ENCODE measurements at places on chromosomes 7 and 10.

GRCh38 chr7:97149843-97150242 is 32.3 kb downstream of the SDHAF3 start:
- no peak for DNase-seq

GRCh38 chr7:86818903-86819302 is 175.2 kb downstream of the GRM3 start:
- DNase-seq: no peak

GRCh38 chr10:94349327-94349726 is 13.4 kb downstream of the NOC3L start:
- no peak for DNase-seq

GRCh38 chr7:40057292-40057691 is 77.1 kb downstream of the MPLKIP start:
- DNase-seq: no peak

GRCh38 chr10:121352231-121352855 is 245.9 kb downstream of the FGFR2 start:
- no peak for DNase-seq

DNA sequence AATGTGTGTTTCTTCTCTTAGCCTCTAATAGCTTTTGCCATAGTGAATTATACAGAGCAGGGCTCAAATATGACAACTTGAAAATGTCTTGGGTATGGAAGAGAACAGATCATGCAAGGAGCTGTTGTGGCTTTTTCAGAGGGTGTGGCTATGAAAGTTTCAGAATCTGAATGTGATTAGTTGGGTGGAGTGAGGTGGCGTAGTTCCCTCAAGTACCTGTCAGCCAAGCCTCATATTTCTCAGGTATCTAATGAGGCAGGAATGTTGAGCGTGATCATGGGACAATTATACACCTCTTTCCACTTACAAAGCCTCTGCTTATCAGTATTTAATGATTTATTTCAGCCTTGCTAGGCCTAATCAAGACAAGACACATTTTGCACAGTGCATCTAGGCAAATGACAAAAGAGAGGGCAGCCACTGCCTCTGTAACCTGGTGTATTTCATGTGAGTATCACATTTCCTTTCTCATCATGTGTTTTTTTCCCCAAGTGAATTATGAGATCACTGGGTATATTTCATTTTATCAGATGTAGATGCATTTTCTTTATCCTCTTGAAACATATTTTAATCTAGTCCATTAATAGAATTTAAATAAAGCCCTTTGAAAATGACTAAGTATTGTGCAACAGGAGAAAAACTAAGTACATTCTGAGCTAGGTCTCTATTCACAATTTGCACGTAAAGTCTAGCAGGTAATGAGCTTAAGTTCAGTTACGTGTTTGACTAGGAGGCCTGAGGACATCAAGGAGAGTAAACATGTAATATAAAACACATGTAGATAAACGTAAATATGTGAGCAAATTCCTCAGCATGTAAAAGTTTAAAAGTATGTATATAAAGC is 644.4 kb upstream of the IGFBP3 start:
- DNase-seq: no peak

DNA sequence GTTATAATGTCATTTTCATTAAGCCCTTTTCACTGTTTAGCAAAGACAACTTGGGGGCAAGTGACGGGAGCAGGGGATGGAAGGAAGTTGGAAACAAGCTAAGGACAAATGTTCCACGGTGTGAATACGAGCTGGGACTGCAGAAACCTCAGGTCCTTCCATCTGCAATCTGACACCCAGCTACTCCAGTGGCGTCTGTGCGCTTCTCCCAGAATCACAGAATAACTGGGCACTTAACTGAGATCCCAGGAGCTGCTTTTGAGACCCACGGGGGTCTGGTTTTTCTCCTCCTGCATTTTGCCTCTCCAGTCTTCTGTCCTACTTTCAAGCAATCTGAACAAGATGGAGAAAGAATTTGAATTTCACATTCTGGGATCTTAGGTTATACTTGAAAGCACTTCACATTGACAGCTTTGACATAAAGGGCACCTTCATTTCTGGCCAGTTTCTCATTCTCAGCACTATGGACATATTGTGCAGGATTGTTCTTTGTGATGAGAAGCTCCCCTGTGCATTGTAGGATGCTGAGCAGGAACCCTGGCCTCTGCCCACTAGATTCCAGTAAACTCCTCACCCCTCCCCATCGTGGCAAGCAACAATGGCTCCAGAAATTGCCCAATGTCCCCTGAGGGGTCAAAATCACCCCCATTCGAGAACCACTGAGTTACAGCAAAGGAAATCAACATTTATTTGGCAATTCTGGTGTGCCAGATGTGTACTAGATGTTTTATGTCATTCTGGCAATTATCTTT is 194.1 kb downstream of the CACNB2 start:
- no peak for DNase-seq

- no peak for DNase-seq
Measured at GRCh38 chr7:53013925-53014324, 21.5 kb upstream of the POM121L12 start.

- DNase-seq: no peak
Measured at GRCh38 chr7:129604713-129605437, 6.6 kb upstream of the NRF1 start.

DNA sequence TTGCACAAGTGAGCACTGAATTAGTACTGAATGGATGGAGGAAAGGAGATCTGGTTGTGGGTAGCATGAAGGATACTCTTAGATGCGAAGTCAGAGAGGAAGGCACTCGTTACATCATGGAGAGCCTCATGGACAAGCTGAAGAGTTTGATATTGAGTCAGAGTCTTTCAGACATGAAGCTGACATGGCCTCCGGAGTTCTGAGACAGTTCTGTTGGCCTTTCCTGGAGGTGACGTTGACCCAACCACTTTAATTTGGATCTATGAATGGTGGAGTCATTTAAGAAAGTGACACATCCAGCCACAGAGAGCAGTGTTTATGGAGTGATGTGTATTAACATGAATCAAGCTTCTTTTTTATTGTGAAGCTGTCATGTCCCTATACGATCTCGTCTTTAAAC is 286.3 kb upstream of the CDC14C start:
- DNase-seq: no peak

GRCh38 chr7:20141666-20142065 is 75.5 kb downstream of the MACC1 start:
- no peak for DNase-seq

DNA sequence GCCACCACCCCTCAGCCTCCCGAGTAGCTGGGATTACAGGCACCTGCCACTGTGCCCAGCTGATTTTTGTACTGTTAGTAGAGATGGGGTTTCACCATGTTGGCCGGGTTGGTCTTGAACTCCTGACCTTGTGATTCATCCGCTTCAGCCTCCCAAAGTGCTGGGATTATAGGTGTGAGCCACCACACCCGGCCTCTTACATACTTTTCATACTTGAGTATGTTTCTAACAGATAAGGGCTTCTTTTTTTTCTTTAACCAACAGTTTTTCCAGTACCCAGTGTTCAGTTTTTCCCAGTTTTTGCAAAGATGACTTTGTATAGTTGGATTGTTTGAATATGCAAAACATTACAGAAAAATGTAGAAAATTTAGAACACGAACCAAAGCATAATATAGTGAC is 7.7 kb downstream of the EIF4H start:
- no peak for DNase-seq

- DNase-seq: no peak
Measured at GRCh38 chr7:20030915-20031362, 186.2 kb downstream of the MACC1 start.

GRCh38 chr7:94655126-94655847 is 646 bp downstream of the SGCE start:
- no peak for DNase-seq

- DNase-seq: no peak
Measured at GRCh38 chr10:99456207-99456930, 25.9 kb upstream of the GOT1 start.

DNA sequence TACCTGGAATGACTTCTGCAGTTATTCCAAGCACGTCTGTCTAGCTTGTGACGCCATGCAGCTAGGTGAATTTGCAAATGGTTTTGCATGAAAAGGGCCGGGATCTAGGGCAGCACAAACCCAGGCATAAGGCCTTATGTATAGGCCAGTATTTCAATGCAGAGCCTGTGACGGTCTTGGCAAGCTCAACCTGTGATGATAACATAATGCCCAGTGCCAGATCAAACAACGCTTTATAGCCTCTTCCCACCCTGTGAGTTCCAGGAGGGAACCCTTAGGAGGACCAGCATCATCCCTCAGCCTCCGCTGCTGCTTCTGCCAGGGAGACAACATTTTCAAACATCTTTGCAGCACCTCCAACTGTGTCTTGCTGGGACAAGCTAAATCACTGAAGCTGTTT is 390.7 kb downstream of the INHBA start:
- DNase-seq: no peak

- DNase-seq: no peak
Measured at GRCh38 chr10:99881371-99881770, 98.9 kb downstream of the ABCC2 start.

GRCh38 chr7:28318101-28318762 is 94.1 kb upstream of the CREB5 start:
- DNase-seq: no peak

DNA sequence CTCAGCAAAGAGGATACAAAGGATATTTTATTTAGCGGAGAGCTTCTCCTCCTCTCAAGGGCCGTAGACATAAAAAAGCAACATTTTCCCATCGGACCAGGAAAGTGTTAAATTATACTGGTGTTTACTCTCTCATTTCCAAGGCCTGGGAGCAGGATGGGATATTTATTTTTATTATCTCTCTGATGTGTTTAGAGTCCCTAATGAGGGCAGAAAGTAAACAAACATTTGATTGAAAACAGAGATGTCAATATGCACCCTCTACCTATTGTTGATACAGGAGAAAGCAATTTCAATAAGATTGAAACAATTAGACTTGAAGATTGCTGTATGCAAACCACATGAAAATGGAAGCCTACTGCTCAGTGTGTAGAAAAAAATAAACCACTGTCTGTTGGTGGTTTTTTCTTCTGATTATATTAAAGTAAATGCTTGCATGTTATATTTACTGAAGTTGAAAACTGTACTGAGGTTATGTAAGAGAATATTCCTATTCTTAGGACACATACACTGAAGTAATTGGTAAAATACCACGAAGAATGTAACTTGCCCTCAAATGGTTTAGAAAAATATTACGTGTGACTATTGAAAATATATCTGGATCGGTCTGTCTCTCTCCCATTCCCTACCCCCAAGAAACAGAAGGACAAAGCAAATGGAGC is 59.3 kb downstream of the ATXN7L1 start:
- no peak for DNase-seq

DNA sequence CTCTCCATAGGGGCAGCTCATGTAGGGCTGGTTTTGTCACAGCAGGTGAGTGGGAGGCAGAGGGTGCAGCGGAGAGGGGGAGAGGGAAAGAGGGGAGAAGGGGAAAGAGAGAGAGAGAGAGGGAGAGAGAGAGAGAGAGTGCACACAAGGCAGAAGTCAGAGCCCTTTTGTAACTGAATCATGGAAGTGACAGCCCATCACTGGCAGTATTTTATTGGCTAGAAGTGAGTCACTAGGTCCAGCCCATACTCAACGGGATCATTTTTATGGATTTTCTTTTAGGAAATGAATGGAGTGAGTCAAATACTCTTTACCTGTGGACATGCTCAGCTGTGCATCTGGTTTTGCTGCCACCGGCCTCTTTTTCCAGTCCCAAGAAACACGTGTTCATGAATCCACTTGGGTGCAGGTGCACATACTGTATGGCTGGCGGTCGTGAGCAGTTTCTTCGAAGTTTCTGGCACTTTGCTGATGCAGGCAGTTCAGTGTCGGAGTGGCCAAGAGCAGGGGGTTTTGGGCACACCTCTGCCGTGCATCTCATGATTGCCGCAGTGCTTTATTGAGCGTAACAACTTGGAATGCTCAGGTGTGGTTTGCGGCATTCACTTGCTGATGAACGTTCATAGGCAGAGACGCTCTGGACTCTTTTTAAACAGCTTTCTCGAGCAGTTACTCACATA is 40.3 kb downstream of the DOCK1 start:
- DNase-seq: no peak

- no peak for DNase-seq
Measured at GRCh38 chr10:118948786-118949185, 80.7 kb upstream of the NANOS1 start.

- no peak for DNase-seq
Measured at GRCh38 chr7:72441791-72442190, 29.7 kb upstream of the CALN1 start.

- no peak for DNase-seq
Measured at GRCh38 chr10:91798649-91799611, 704 bp downstream of the TNKS2 start.

DNA sequence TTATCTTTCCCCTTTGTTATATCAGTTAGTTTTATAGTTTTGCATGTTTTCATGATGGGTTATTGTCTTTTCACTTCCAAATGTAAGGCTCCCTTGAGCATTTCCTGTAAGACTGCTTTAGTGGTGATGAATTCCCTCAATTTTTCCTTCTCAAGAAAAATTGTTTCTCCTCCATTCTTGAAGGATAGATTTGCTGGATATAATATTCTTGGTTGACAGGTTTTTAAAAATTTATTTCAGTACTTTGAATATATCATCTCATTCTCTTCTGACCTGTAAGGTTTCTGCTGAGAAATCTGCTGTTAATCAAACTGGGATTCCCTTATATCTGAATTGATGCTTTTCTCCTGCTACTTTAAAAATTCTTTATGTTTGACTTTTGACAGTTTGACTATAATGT is 33.3 kb downstream of the SCART1 start:
- no peak for DNase-seq

DNA sequence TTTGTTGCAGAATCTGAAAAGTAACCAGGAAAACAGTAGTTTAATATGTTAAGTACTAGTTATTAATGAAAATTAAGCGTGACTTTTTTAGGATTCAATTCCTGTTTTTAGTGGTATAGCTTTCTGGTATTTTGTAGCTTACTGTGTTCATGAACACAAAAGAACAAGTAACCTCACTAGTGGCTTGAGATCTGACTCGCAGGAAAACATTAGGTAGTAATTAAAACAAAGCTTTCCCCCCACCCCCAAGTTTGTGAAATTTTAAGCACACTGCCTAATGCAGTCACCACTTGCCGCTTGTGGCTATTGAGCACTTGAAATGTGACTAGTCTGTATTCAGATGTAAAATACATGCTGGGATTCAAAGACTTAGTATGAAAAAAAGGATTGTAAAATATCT is 102.5 kb upstream of the RPA3 start:
- no peak for DNase-seq

DNA sequence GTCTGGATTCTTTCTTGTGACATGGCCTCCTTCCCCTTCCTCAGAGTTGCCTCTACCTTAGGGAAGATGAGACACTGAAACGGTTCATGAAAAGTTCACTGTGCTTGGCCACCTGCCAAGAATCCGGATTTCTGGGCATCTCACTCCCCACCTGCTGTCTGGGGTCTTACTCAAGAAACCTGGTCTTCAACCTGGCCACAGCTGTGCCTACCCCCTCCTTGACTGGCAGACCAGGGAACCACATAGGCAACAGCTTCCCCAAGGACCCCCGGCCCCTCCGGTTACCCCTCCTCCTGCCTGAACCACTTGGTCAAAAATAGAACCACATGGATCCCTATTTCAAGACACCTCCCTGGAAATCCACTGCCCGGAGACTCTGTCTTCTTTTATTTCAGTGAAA is 58.7 kb upstream of the NANOS1 start:
- DNase-seq: no peak

GRCh38 chr7:913736-914520 is 37.6 kb downstream of the GET4 start:
- no peak for DNase-seq

GRCh38 chr7:26743205-26743604 is 121.2 kb downstream of the SKAP2 start:
- no peak for DNase-seq
